Suprapubic skin (tissue), 4 donors: ENCODE measurements at places on chromosomes 5 and 9. TPM values are rescaled to one million over a fixed set of nuclear protein-coding genes. Genes with fewer than 3 reads are reported as not detected.

The FST gene
- 6.0 TPM for total RNA-seq

The LEAP2 gene
- total RNA-seq = 9.1 TPM

The KCNIP1 gene
- not detected for total RNA-seq

The MFAP3 gene
- total RNA-seq = 48.4 TPM

The KCNV2 gene
- total RNA-seq = not detected

The BARHL1 gene
- not detected for total RNA-seq

The ZNF883 gene
- total RNA-seq = 2.9 TPM

The NEUROG1 gene
- total RNA-seq = not detected

The CATSPER3 gene
- total RNA-seq = 0.34 TPM

The PROB1 gene
- 0.44 TPM for total RNA-seq

The HTR4 gene
- total RNA-seq = not detected

The FAM163B gene
- total RNA-seq = not detected

The PCDHA4 gene
- 0.48 TPM for total RNA-seq

The STKLD1 gene
- 1.8 TPM for total RNA-seq

The ELL2 gene
- total RNA-seq = 102 TPM

The ANKDD1B gene
- total RNA-seq = 0.45 TPM

The PCA3 gene
- total RNA-seq = not detected

The MRPL22 gene
- total RNA-seq = 25.9 TPM

The CKMT2 gene
- 12.3 TPM for total RNA-seq

The ANKRD20A1 gene
- 7.7 TPM for total RNA-seq

The PRLR gene
- 8.0 TPM for total RNA-seq

The WNK2 gene
- 41.0 TPM for total RNA-seq

The MARCHF11 gene
- total RNA-seq = not detected
